Stimulated activated CD4-positive, alpha-beta T cell treated with anti-CD3 and anti-CD28 coated beads, TNF-alpha, amount 100 ng/mL, for 24 hours (primary cell): ENCODE measurements at places on chromosomes 3 and 15.

DNA sequence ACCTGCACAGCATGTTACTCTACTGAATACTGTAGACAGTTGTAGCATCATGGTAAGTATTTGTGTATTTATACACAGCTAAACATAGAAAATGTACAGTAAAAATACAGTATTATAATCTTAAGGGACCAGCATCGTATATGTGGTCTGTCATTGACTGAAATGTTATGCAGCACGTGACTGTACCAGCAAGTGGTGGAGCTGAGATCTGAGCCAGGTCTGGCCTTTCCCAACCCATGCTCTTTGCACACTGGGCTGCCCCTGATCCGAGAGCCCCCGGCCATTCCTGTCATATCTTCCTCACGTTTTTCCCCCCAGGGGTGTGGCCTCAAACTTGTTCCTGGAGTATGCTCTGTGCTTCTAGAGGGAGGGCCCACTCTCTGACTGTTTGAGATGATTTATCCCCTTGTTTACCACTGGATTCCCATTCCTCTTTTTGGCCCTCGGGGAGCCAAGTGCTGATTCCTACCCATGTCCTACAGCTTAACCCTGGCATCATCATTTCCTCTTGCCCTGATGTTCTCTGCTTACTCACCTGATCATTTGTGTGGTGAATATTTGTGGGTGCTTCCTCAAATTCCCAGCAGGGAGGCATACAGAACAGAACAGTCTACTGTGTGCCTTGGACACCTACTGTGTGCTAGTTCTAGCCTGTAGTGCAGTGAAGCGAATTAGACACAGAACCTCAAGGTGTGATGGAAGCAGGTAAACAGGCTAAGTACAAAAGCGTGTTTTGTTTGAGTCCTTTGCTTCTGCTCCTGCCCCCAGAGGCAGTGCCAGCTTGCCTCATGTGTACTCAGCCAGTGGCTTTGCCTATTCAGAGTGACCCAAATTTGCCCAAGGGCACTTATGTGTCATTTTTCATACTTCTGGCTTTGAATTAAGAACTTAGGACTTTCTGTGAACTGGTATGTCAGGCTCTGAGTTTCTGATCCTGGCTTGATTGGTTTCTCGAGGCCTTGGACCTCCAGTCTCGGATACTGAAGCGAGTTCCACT, 21.0 kb downstream of the CSRNP1 start:
- DNase-seq = no peak

GRCh38 chr3:42067326-42067725, 23.8 kb upstream of the TRAK1 start:
- no peak for DNase-seq

DNA sequence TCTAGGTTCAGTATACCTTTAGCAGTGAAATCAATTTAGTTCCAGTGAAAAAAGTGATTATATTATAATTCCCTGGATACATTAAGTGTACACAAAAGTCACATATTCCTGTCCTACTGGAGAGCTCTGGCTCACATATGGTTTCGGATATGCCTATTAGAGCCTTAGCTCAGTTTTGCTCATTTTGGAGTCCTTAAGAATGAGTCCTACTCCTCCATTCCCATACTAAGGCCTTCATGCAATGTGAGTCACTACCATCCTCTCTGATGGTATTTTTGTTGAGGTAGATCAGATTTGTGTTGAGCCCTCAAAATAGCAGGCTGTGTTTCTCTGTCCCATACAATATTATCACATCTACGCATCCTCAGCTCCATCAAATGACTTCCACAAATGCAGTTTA, 294.2 kb upstream of the COL8A1 start:
- DNase-seq = no peak

DNA sequence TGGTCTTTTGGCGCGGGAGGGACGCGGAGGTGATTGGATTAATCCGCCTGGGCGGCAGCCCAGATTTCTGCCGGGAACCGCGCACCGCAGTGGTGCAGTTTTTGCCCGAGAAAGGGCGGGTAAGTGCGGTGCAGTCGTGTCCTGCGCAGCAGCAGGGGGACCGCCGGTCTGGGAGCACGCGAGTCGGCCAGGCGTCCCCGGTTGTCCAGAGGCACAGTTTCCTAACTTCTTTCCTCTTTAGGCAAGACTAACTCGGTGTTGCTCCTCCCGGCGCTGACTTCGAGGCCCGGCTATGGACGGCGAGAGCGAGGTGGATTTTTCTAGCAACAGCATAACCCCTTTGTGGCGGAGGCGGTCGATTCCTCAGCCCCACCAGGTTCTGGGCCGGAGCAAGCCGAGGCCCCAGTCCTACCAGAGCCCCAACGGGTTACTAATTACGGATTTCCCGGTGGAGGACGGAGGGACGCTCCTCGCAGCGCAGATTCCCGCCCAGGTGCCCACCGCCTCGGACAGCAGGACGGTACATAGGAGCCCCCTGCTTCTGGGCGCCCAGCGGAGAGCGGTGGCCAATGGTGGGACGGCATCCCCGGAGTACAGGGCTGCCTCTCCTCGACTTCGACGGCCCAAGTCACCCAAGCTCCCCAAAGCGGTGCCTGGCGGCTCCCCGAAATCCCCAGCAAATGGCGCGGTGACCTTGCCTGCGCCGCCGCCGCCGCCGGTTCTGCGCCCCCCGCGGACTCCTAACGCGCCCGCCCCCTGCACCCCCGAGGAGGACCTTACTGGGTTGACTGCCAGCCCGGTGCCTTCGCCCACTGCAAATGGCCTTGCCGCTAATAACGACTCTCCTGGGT, 736 bp downstream of the ARHGEF26 start:
- DNase-seq = no peak

DNA sequence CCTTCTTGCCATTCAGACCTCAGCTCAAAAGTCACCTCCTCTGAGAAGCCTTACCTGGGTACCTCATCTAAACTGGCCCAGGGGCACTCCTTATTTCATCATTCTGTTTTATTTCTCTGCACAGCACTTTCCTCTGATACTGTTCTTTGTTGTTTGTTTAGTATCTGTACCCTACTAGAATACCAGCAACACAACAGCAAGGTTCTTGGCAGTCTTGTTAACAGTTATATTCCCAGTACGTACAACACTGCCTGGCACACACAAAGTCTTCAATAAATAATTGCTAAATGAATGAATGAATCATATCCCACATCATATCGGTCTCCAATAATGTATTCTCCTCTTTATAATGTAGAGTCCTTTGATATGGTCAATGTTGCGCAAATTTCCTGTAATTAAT, 188.1 kb downstream of the FOXP1 start:
- no peak for DNase-seq

- DNase-seq = no peak
These were observed 58.8 kb downstream of the GADL1 start for GRCh38 chr3:30835667-30836066.

DNA sequence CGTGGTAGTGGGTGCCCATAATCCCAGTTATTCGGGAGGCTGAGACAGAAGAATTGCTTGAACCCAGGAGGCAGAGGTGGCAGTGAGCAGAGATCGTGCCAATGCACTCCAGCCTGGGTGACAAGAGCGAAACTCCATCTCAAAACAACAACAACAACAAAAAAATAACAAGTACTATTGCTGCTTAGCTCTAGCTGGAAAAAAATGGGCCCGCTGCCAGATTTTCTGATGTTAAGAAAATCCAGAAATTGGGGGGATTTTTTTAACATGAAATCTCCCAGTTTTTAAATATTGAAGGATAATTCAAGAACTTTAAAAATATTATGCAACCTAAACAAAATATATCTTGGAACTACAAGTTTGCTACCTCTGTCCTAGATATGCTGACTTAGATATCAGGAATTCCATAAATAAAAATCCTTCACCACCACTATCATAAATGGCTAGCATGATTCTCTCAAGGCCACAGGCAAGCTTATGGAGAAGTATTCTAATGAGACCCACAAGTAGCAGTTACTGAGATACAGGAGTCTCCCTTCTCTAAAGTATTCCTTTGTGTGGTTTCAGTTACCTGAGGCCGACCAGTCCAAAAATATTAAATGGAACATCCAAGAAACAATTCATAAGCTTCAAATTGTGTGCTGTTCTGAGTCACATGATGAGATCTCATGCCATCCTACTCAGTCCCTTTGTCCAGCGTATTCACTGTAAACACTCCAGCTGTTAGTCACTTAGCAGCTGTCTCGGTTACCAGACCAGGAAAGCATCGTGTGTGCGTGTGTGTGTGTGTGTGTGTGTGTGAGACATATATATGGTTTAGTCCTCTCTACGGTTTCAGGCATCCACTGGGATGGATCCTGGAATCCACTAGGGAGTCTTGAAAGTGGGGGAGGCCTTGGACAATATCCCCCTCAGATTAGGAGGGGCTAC, 277.2 kb downstream of the TBL1XR1 start:
- DNase-seq = no peak

DNA sequence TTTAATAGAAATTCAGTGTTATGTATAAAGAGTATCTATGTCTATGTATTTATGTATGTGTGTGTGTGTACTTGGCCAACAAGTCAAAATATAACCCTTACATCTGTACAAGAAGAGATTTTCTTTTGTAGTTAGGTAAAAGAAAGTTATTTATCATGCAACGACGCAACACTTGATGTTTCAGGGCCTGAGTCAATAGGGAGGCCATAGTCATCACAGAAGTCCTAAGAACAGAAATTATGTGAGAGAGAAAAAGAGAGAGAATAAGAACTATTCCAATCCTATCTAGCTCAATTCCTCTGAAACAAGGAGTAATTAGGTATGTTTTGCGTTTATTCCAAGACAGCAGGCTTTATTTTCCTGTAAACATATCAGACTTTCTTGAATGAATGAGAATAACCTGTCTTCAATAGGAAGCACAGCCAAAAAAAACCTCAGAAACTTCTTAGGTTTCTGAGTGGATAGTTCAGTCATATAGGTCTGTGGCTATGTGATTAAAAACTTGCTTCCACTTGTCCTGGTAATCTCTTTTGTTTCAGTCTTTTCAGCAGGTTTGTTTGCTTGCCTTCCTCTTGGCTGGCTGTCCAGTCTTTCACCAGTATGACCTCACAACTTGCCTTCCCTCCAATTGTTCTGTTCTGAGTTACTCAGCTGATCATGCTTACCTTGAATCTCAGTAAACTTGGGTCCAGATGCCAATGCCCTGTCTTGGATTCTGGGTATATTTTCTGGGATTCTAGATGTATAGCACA, 382.4 kb upstream of the GBE1 start:
- no peak for DNase-seq

DNA sequence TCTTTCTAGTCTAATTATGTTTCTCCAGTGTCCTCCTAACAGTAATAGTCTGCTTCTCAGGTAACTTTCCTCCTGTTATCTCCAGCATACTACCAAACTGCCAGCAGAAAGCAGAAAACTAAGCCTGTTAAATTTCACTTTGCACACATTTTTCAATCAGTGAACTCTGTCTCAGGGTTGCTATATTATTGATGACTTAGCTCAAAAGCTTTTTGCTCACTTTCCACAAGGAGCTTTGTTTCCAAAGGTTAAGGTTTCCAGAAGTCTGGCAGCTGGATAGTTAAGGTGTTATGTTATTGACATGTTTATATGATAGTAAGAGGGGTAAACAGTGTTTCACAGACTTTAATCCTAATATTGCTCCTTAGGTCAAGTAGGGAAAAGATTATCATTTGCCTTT, 5.1 kb downstream of the TRPM7 start:
- DNase-seq = no peak

- no peak for DNase-seq
These were observed 72.5 kb downstream of the FOXP1 start for GRCh38 chr3:71511037-71511436.

DNA sequence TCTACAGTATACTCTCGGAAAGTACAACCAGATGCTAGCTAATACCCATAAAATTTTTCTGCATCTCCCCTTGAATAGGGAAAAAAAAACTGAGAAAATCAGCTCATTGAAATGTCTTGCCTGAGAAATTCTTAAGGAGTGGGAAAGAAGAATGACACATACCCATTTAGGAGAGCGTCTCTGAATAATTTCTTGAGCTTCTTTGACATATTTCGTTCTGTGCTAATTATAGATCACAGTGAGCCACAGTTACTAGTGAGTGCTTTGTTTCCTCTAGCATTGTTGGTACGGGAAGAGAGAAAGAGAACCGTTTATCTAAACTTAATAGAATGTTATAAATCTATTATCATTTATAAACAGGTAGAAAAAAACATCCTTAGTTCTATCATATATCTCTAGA, 588.4 kb downstream of the UNC13C start:
- DNase-seq = no peak

GRCh38 chr3:151944356-151944755, 70.9 kb downstream of the SUCNR1 start:
- DNase-seq = no peak

GRCh38 chr3:125433611-125434041, 58.5 kb upstream of the ZNF148 start:
- DNase-seq = no peak

- DNase-seq = no peak
These were observed 138.0 kb upstream of the ALCAM start for GRCh38 chr3:105228696-105229095.

DNA sequence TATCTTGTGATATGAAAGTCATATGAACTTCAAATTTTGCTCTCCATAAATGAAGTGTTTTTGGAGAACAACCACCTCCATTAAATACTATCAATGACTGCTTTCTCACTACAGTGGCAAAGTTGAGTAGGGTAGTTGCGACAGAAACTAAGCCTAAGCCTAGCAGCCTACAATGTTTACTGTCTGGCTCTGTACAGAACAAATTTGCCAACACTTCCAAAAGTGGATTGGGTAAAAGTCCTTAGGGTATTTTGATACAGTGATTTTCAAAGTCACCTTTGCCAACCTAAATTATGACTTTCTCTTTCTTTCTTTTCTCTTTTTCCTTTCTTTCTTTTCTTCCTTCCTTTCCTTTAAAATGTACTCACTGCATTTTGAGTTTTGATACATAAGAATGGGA, 142.6 kb downstream of the PLCL2 start:
- no peak for DNase-seq

- DNase-seq = no peak
These were observed 46.1 kb upstream of the MAP3K13 start for GRCh38 chr3:185316740-185317412.

DNA sequence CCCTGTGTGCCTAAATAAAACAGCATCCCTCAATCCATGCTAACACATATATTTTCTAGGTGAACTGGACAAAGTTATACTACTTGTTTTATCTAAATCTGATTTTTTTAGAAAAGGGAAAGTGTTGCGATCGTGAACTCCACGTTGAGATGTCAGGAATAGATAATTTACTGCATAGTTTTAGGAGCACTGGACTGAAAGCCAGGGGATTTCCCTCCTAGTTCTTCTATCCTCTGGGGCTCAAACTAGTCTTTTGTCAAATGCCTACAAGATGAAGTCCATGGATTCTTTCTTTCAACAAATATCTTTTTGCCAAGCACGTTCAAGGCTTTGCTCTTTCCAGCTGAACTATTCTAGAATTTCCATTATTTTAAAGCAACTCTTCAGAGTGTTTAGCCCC, 617 bp upstream of the HPS3 start:
- DNase-seq = no peak

DNA sequence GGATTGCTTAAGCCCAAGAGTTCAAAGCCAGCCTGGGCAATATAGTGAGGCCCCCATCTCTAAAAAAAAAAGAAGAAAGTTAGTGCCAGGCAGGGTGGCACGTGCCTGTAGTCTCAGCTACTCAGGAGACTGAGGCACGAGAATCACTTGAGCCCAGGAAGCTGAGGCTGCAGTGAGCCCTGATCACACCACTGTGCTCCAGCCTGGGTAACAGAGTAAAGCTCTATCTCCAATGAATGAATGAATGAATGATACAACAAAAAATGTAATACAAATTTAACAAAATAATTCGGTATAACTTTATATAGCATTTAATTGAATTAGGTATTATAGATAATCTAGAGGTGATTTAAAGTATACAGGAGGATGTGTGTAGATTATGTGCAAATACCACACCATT, 29.7 kb downstream of the DENND4A start:
- DNase-seq = no peak
